Stimulated activated CD8-positive, alpha-beta memory T cell treated with anti-CD3 and anti-CD28 coated beads, Interleukin-7, amount 100 ng/mL, for 1 hour (primary cell): ENCODE measurements at places on chromosomes 7 and 10.

GRCh38 chr10:21746118-21746517 is 212.1 kb downstream of the MLLT10 start:
- DNase-seq: no peak

DNA sequence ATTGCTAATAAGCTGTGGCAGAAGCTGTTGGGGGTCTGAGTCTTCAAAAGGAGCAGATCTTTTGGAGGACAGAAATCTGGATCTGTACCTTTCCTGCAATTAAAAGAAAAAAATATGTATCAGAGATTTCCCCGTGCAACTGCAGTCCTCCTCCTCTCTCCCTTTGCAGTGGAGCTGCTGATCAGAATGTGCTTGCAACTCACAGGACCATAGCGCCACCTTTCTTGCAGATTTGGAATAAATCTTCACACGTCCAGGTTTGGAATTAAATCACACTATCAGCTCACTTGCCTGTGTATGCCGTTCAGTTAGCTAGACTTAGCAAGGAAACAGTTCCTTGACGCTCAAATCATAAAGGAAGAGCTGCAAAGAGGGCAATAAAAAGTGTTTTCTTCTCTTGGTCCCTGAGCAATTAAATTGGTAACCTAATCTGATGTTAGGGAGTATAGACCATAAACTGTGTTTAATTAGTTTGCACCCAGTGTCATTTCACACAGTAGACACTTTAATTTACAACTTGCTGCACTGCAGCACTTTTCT is 77.4 kb downstream of the PON1 start:
- DNase-seq: no peak

DNA sequence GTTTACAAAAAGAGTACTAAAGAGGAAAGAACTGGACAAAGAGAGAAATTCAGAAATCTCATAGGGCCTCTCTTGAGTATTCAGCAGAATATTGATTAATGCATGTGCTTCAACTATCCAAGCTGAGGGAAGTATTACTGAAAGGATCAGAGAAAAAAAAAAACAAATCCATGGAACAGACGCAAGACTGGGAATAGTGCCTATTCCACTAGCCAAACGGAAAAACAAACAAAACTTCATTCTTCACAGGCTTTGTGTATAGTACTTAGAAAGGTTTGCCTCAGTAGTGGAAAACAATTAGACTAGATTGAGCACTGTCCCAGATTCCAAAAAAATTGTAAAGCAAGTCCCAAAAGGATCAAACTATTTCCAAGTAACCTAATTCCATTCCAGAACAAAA is 106.2 kb downstream of the TFEC start:
- DNase-seq: no peak

DNA sequence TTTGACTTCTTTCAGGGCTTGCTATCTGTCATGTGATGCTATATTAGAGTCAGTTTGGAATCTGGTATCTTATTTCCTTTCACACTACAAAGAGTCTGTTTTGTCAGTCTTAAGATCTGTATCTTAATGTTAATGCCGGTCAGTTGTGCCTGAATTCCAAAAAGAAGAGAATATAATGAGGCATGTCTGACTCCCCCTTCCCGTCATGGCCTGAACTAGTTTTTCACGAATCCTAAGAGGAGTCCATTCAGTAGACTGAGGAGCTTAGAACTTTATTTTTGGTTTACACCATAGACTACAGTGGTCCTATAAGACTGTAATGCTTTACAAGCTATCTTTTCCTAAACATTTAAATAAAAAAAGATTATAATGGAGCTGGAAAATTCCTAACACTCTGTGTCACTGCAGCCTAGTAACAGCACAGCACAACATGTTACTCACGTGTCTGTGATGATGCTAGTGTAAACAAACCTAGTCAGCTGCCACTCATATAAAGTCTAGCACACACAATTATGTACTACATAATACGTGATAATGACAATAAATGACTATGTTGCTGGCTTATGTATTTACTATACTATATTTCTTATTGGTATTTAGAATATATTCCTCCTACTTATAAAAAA is 50.6 kb downstream of the VPS41 start:
- no peak for DNase-seq

DNA sequence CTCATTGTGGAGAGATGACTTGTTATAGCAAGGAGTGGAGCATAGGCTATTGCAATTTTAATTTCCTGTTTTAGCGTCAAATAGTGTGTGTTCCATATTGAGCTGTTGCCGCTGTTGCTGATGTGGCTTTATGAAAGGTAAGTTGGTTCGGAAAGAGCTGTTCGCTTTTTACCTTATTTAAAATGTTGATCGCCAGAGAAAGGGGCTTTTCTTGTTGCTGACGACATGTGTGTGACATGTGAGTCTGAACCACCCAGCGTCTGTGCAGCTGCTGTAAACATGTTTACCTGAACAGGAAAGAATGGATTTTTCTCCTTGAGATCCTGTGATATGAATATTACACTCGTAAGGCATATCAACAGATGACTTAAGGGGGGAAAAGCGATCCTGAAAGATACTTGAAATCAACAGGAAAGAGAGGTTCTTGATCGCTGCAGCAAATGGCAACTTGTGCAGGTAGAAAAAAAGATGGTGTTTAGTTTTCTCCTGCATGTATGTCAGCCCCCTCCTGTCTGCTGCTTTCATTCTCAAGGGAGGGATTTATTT is 2.5 kb downstream of the ZEB1 start:
- no peak for DNase-seq

DNA sequence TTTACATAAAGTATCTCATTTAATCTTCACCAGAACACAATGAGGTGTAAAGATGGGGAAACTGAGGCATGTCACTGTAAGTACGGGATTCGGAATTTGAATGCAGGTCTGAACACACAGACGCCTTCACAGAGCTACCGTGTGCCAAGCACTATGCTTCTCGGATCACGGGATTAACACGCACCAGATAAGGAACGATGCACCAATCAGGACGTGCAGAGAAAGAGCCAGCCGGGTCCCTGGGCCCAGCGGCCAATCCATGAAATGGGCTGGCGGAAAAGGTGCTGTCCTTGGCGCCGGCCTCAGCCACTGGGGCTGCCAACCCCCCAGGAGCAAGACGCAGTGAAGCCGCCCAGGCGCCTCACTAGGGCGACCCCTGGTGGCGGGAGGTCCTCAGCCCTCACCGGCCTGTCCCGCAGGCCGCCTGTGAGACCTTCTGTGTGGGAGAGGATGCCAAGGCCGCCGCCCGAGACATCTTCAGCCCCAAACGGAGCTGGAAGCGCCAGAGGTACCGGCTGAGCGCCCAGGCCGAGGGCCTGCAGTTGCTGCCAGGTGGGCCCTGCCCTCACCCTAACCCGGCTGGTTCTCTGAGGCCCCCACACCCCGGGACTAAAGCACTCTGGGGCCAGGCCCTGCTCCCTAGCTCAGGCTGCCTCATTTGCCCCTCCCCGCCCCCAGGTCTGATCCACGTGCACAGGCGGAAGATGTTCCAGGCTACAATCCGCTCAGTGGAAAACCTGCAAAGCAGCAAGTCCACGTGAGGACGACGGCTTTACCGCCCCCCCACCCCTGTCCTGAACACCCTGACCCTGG is 15.6 kb downstream of the ATG9B start:
- peak; percentile 55 for DNase-seq
